ENCODE measurements at places on chromosomes 11 and 22. TPM values are rescaled to one million over a fixed set of nuclear protein-coding genes. Genes with fewer than 3 reads are reported as not detected.

PANX2 gene
- 0.11 TPM for polyA plus RNA-seq

OR2D2 gene
- not detected for polyA plus RNA-seq

DNA sequence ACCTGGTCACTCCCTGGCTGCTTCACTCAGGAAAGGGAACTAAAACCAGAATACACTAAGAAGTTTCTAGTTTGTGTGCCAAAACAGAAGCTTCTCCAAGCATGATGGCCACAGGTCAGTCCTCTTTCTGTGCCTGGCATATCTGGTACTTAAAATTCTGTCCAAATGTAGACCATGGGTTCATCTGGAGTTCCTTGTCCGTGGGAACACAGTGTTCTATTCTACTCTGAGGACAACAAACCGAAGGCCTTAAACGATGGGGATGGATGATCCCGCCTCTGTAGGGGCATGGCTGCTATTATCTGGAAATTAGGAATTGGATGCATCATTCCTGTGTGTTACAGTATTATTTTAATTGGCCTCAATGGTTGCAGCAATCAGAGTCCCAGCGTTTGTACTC lies 6.1 kb upstream of the DLAT start:
- DNase-seq, result no peak

DNA sequence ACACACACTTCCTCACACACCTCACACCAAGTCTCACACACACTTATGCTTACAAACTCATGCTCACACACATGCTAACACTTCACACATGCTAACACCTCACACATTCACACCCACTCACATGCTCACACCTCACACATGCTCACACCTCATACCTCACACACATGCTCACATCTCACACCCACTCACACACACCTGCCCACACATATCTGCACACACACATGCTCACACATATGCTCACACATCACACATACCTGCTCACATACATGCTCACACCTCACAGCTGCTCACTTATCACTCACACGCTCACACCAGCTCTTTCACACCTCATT lies 4.5 kb upstream of the MYBPC3 start:
- DNase-seq, result no peak

DNA sequence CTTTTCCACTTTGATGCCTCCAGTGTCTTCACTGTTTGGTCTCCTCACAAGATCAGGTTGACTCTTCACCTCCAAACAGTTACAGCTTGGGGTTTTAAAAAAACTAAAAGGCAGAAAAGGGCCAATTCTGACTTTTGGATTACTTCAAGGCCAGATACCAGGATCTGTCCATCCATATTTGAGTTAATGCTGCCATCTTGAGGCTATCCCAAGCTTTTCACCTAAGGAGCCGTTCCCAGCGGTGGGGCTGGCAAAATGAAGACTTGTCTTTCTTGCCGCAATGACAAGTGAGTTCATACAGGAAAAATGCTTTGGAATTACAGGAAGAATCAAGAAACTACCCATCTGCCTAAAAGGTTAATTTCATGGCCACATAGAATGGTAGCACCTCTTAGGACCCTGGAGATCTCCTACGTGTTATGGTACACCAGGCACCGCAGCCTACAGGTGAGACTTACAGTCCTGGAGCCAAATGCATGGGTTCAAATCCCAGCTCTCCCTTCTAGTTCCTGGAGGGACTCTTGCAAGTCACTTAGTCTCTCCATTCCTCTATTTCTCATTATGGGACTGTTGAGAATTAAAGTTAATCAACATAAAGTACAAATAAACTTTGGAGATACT lies 6.0 kb upstream of the OR5B21 start:
- no peak for DNase-seq

GRCh38 chr11:134237557-134237922 lies 13.1 kb downstream of the VPS26B start:
- no peak for DNase-seq

- no peak for DNase-seq
These were observed 26.4 kb upstream of the MYOD1 start for GRCh38 chr11:17692931-17693330.

- DNase-seq, result no peak
These were observed 135.7 kb downstream of the NECTIN1 start for GRCh38 chr11:119593346-119593745.

DNA sequence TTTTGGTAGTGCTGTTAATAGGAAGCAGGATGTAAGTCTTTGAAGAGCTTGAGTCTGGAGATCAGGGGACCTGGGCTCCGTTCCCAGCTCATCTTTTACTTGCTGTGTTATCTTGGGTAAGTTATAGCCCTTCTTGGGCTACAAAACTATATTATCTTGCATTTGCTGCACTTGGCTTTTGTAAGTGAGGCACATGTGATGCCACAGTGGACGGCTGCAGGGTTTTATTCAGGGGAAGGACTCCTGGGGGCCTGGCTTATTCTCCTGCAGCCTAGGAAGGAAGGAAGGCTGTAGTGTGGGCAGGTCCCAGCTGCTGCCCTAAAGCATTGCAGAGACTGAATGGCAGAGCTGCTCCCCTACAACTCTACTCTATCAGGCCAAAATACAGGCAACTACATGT lies 6.4 kb downstream of the CD82 start:
- DNase-seq, result peak; percentile 51

DNA sequence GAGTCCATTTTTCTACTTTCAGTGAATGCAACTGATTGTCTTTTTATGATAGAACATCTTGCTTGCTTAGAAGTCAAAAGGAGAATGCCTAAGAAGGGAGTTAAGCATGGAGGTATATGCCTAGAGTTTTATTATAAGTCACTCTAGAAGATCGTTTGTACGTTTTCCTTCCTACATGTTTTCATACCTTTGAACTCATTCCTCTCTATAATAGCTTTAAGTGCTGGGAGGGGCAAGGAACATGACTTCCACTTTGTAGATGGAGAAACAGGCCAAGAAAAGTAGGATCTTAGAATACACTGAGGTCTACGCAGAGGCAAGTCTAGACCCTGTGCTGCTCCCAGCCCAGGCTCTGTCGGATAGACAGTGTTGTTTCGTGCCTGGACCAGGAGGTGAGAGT lies 114.3 kb downstream of the ZBTB16 start:
- no peak for DNase-seq

GRCh38 chr11:102994105-102994504 lies 38.6 kb upstream of the MMP13 start:
- no peak for DNase-seq

DNA sequence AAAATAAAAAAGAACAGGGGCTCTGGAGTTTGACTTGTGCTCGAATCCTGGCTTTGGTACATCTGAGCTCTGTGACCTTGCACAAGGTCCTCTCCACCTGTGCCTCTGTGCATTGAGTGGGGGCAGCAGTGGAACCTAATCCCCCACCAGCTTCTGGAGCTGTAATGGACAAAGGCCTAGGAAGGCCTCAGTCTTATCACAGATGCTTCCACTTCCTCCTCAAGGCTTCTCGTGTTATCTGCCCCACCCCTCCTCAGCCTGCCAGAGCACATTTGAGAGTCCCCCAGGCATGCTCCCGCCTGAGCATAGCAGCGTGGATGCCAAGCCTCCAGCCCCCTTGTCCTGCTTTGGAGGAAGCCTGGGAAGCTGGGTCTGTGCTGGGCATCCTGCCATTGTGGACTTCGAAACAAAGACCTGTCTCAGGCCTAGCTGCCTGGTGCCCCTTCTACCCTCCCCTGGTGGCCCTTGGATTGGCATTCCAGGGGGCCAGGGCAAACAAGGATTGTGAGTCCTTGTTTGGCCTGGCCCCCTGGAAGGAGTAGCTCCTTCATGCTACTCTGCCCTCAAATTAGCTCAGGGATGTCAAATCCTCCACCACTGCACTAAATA lies 15.0 kb downstream of the SLC35E4 start:
- DNase-seq, result no peak

- no peak for DNase-seq
These were observed 8.9 kb downstream of the OLFML1 start for GRCh38 chr11:7494086-7494745.

GRCh38 chr22:38638216-38638615 lies 18.0 kb downstream of the FAM227A start:
- DNase-seq, result peak; percentile 4
